ENCODE measurements at places on chromosomes 6 and 20. TPM values are rescaled to one million over a fixed set of nuclear protein-coding genes. Genes with fewer than 3 reads are reported as not detected.

Gene NHLRC1
- 1.7 TPM for total RNA-seq

Gene CTNNBL1
- 19.3 TPM for total RNA-seq

Gene ADGB
- total RNA-seq = not detected

Gene ZBTB46
- total RNA-seq = 13.8 TPM

Gene TRIM31
- not detected for total RNA-seq

Gene RAET1L
- total RNA-seq = not detected

Gene COL12A1
- total RNA-seq = 1,107 TPM

Gene COX4I2
- not detected for total RNA-seq

Measured in fibroblast of villous mesenchyme (primary cell).